GM18507 (cell line): ENCODE measurements at places on chromosomes 6 and 20.

- DNase-seq, result no peak
These were observed 39.6 kb downstream of the PDSS2 start for GRCh38 chr6:107419733-107420132.

- DNase-seq, result no peak
These were observed 39.7 kb downstream of the KCNS1 start for GRCh38 chr20:45061244-45061643.

DNA sequence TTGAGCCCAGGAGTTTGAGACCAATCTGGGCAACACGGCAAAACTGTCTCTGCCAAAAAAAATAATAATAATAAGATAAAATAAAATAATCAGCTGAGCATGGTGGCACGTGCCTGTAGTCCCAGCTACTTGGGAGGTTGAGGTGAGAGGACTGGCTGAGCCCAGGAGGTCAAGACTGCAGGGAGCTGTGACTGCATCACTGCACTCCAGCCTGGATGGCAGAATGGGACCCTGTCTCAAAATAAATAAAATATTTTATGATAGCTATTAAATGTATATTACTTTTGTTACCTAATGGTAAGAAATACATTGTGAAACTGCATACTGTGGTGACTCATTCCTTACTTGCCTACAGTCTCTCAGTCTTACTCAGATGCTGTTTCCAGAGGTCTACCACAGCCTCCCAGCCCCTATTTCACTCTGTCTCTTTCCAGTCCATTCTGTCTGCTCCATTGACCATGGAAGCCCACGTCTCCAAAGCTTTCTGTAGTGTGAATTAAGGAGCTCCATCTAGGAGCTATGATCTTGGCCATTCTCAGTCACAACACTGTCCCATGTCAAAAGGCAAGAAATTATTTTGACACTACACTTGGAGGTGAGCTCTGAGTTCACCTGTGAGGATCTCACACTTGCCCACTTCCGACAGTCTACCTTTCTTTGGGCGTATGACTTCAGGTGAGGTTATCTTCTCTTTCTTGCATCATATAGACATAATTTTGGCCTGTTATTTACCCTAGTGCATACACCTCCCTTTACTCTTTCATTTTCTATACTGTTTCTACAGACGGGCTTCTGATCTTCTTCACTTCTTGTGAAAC is 22.4 kb upstream of the SNX9 start:
- DNase-seq, result no peak

GRCh38 chr6:143689852-143690251 is 12.1 kb downstream of the PHACTR2 start:
- no peak for DNase-seq
